CD4-positive, alpha-beta memory T cell (primary cell): ENCODE measurements at places on chromosomes 6 and 20.

DNA sequence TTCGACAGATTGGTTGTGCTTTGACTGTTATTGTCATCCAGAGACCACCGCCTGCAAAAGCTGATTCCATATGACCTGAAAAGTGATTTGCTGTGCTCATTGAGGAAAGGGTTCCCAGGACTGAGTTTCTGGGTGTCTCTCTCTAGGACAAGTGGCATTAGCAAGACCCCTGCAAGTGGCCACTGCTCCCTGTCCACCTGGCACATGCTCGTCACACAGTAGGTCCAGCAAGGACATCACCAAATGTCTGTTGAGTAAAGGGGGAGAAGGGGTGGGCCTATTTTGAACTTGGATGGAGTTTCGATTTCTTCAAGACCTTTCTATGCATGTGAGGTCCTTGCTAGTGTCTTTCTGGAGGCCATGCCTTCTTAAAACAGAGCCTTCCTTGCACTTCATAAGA, 48.9 kb upstream of the IYD start:
- no peak for DNase-seq

GRCh38 chr6:131784561-131784960, 23.3 kb upstream of the ENPP1 start:
- DNase-seq: no peak

GRCh38 chr6:109024784-109025183, 69.9 kb downstream of the SESN1 start:
- no peak for DNase-seq

- no peak for DNase-seq
Measured at GRCh38 chr6:11379805-11380204, 147.3 kb upstream of the NEDD9 start.

- DNase-seq: no peak
Measured at GRCh38 chr20:41872930-41873329, 254.8 kb upstream of the CHD6 start.

DNA sequence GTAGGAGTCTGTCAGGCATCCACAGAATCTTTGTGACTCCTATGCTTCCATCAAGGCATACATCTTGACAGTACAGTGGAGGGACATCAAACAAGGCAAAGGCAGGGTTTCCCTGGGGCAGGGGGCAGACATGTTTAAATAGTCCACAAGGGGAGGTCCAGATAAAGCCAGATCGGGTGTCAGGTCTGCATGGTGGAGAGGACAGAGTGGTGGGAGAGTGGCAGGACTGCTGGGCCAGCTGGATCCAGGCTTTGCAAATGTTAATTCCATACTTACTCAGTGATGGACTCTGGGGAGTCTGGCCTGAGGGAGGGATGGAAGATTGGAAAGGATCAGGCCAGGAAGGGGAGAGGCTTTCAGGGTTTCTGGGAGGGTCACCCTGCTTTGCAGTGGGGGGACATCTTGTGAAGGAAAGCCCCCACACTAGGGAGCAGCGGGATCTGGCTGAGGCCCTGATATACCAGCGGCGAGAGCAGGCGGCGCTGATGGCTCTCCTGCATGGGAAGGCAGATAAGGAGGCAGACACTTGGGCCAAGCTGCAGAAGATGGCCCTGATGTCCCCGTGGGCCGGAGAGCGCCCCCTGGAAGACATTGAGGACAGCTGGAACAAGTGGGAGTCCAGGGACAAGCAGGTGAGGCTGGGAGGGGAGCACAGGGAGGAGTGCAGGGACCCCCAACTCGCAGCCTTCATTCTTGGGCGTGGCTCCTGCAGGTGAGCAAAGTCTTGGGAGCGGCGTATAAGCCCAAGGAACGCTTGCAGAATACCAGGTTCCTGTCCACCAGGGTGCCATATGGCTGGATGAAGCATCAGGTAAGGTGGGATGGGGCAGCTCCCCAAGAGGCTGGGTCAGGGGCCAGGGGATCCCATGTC, 44.6 kb downstream of the SUN5 start:
- no peak for DNase-seq

- no peak for DNase-seq
Measured at GRCh38 chr6:161257793-161258457, 15.9 kb downstream of the AGPAT4 start.

- no peak for DNase-seq
Measured at GRCh38 chr20:37463726-37464494, 57.1 kb upstream of the NNAT start.

- DNase-seq: no peak
Measured at GRCh38 chr20:42788707-42789106, 401.0 kb downstream of the PTPRT start.

DNA sequence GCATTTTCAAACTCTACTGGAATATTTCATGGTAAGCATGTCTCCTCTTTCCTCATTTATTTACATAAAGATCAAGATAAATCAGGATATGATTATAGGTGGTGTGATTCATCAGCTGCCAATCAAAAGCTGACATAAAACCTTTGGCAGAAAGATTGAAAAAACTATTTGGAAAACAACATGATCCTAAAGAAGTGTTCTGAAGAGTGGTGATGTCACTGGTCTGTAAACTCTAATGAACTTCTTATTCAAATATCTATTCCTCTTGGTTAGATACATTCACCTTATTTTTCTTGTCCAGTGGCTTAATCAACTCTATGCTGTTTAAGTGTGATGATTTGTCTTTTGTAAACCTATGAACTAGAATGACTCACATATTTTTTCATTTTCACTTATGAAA, 535.5 kb upstream of the CITED2 start:
- DNase-seq: no peak

DNA sequence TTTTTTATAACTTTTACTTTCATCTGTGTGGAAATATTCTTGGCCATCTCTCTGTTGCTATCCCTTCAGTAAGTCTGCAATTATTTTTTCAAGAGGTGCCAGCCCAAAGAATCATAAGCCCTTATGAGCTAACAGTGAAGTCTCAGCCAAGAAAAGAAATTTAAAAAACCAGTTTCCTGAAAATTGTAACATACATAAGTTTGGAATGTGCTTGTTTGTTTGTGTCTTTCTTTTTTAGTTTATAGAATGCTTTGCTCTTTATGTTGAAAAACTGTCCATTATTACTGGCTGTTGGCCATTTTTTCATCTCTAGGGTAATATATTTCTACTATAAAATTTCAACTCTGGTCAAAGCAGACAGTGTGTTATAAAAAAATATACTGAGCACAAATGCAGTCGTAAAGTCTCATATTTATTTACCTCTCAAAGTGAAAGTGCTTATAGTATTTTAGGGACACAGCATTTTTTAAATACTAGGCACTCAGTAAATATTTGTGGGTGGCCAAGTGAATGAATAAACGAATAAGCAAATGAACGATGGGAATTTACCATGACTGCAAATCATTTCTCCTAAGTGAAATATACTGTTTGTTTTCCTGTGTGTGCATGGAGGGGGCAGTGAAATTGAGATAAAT, 659.7 kb downstream of the KIF16B start:
- DNase-seq: no peak

DNA sequence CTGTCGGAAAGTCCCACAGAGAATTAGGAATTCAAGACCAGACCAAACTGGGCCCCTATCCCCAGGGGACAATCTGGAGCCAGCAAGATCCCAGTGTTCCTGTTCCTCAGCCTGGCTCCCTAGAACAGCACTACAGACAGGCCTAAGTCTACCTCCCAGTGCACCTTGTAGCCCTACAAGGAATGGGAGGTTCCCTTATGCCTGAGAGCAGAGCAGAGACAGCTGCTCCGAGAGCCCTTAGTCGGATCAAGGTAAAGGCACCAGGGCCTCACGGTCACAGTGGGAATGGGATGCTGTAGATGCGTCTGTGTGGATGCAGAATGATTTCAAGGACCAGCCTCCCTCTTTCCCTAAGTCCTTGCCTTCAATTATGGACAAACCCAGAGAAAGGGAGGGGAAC, 204.5 kb upstream of the STXBP5 start:
- DNase-seq: no peak

- DNase-seq: no peak
Measured at GRCh38 chr6:130357436-130357835, 8.4 kb upstream of the TMEM200A start.

- DNase-seq: no peak
Measured at GRCh38 chr6:168047841-168048723, 30.9 kb downstream of the FRMD1 start.

GRCh38 chr6:75386050-75386770, 101.6 kb upstream of the TMEM30A start:
- no peak for DNase-seq

DNA sequence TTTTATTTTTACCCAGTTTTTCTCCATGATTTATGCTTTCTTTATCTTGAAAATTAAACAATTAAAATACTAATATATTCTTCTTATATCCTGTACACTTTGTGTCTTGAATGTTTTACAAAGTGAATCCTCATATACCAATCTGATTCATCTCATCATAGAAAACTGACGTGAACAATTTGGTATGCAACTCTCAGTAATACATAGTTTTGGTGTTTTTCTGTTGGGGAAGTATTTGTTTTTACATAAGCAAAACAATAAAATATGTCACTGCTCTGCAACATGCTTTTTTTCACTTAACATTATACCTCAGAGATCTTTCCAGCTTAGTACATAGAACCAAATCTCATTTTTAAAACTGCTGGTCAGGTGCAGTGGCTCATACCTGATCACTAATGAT, 14.7 kb downstream of the DNAAF9 start:
- DNase-seq: no peak

GRCh38 chr6:67775333-67775732, 859.7 kb upstream of the ADGRB3 start:
- no peak for DNase-seq

DNA sequence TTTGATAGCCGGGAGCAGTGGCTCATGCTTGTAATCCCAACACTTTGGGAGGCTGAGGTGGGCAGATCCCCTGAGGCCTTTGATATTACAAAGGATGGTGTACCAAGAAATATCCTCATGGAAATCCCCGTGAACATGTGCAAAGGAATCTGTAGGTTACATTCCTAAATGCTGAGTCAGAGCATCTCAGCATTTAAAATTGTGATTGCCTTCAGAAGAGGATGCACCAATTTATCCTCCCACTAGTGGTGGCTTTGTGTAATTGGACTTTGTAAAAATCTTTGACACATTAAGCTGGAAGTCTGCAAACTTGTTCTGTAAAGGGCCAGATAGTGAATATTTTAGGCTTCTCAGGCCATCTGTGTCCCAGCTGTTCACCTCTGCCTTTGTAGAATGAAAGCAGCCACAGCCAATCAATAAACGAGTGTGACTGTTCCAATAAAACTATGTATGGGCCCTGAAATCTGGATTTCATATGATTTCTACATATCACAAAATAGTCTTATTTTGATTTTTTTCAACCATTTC, 11.8 kb downstream of the TMEM14B start:
- peak; percentile 13 for DNase-seq

GRCh38 chr6:158611541-158612370, 32.8 kb downstream of the DYNLT1 start:
- no peak for DNase-seq

- DNase-seq: no peak
Measured at GRCh38 chr20:13694420-13695150, 55.9 kb upstream of the TASP1 start.

DNA sequence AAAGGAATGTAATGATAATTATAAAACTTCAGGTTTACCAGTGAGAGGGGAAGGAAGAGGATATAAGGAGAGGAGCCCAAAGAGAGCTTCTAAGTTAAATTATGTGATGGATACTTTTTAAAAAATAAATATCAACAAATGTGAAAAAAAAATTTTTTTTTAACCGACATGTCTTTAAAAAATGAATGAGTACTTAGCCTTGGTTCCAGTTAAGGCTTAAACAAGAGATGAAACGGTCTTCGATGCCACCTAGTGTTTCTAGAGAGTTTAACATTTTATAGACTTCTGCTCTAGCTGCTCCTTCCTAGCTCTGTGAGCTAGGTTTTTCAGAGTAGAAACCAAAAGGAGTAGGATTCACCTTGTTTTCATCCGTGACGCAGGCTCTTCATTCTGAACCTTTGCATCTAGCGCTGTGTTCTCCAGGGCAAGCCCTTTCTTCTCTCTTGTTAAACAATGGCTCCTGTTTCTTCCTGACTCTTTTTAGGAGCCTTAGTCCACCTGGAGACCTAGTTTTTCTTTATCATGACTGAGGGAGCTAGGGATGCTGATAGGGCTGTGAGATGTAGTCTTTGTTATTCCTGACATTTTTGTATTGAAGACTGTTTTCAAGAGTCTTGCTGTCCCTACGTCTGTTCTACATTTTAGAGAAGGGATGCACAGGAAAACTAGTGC, 42.4 kb upstream of the GNRH2 start:
- peak; percentile 15 for DNase-seq

- no peak for DNase-seq
Measured at GRCh38 chr6:106119546-106119945, 33.4 kb downstream of the PRDM1 start.

DNA sequence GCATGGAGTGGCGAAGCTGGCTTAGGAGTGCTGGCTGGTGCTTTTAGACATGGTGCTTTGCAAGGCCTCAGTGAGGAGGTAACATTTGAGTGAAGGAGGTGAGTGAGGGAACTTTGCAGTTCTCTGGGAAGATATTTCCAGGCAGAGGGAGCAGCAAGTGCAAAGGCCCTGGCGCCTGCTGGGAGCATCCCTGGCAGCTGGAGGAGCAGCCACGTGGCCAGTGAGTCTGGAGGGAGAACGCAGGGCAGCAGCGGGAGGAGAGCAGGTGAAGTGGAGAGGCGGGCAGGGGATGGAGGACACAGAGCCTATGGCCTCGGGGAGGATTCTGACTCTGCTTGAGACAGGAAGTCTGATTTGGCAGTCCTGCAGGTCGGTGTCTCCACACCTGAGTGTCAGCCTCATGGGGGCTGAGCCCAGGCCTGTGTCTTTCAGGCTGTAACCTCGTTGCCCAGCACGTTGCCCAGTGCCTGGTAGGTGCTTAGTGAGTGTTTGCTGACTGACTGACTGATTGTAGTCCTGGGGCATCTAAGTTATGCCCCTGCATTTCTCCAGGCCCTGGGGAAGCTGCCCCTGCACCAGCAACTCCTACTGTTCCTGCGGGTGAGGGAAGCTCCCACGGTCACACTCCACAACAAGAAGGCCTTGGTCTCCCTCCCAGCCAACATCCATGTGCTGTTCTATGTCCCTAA, 11.0 kb upstream of the BPIFB4 start:
- no peak for DNase-seq

DNA sequence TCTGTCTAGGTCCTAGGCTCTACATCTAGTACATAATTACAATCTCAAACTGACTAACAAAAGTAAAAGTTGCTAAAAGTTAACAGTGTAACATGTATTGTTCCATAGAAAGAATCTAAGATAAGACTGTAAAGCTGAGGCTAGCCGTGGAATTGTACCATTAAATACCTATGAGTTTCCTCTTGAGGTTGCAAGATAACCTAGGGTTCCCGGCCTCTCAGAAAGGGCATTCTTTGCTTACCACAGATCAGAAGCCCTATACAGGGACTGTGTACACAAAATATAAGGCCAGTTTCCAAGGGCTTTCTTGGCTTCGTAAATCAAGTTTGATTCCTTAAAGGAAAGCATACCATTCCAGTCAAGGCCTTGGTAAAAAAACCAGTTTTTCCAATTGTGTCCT, 11.5 kb upstream of the SLC52A3 start:
- no peak for DNase-seq

GRCh38 chr20:41222703-41223102, 85.4 kb downstream of the PLCG1 start:
- no peak for DNase-seq

DNA sequence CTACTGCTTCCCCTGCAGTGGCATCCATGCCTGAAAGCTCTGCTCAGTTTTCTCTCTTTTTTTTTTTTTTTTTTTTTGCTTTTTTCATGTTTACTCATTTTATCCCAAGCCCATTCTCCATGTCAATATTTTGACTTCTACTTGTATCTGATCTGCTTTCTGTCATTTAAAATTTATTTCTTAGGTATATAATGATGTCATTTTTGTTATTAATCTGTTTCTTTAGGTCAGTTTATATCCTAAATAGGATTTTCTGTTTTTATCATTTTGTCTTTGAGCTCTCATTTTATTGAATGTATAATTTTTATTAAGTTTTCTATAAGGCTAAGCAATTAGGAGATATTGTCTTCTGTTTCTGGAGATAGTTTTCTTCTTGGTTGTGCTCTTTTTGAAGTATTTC, 138.5 kb upstream of the PMEPA1 start:
- DNase-seq: no peak
